ENCODE measurements at places on chromosomes 2 and 18. TPM values are rescaled to one million over a fixed set of nuclear protein-coding genes. Genes with fewer than 3 reads are reported as not detected.

REG3A gene
- not detected for total RNA-seq

MC2R gene
- total RNA-seq, result not detected

GRCh38 chr2:137638932-137639331, 325.3 kb upstream of the HNMT start:
- no peak for DNase-seq

GCA gene
- total RNA-seq, result 25.5 TPM

SLC19A3 gene
- not detected for total RNA-seq

DNA sequence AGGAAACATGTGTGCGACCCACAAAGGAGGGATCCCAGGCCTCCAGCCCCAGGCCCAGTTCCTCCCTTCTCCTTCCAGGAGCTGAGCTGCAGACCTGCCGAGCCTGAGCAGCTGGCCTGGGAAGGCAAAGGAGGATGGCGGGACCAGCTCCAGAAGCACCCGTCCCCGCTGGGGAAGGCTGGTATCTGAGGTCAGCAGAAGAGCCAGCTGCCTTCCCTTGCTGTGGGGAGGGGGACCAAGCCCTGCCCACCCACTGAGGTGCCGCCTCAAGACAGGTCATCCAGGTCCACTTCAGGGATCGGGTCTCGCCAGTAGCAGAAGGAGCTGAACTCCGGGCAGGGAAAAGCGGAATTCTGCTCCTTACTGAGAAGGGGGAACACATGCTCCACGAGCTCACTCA, 73.2 kb downstream of the EMILIN2 start:
- DNase-seq, result no peak

RAB6D gene
- total RNA-seq, result not detected

DNA sequence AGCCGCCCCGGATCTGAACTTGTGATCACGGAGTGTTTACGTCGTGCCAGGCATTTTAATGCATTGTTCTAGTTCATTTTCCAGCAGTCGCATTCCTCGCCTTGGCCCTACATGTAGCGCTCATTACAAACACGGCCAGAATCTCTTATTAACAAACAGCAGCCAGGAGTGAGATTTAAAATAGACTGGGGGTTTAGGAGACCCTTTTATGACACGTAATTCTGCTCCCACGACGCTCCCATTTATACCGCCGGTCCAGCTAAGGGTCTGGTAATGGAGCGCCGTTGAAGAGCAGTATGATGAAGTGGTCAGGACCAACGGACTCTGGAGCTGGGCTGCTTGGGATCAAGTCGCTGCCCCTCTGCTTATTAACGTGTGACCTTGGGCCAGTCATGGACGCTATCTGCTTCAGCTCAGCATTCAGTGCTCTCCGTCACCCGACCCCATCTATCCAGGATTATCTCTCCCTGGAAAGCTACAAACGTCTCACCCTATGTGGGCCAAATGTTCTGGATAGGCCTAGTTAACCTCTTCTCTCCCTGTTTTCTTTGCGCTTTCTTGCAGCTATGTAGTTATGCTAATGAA, 745 bp downstream of the MSH2 start:
- no peak for DNase-seq

DNA sequence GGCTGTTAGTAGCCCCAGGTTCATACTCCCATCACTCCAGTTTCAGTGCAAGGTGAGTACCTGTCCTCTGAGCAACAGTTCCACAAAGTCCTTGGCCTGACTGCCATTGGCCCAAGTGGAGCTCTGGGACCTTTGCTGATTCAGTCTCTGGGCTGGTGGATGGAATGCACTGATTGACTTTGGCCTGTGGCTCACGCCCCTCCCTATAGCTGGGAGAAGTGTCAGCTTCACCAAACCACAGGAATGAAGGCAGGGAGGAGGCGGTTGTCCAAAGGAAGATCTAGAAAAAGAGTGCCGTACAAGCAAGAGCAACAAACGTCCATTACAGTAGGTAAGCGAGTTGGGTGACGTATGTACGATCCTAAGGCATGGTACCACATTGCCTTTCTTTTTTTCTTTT, 34.0 kb downstream of the QPCT start:
- DNase-seq, result no peak

- DNase-seq, result no peak
These were observed 334.1 kb upstream of the FAM98A start for GRCh38 chr2:33933203-33933602.

GRCh38 chr2:60221098-60221497, 332.4 kb downstream of the BCL11A start:
- no peak for DNase-seq

DNA sequence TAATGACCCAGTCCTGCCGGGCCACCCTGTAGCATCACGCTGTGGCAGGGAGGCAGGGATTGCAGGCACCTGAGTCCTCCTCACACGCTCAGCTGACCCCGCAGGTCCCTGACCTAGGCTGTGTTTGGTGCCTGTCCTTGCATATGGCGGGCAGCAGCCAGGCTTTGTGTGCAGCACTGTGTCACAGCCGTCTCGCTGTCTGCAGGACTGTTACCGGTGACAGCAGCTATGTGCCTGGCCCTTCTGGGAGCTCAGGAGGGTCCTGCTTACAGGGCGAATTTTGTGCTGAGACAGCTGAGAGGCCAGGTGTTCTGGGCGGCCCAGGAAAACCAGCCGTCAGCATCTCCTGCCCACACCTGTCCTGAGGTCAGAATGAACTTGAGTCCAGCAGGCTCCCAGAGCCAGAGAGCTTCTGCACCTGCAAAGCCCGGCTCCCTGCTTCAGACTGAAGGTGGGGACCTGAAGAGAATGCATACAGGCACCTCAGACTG, 10.4 kb upstream of the ARID5A start:
- DNase-seq, result no peak

DNA sequence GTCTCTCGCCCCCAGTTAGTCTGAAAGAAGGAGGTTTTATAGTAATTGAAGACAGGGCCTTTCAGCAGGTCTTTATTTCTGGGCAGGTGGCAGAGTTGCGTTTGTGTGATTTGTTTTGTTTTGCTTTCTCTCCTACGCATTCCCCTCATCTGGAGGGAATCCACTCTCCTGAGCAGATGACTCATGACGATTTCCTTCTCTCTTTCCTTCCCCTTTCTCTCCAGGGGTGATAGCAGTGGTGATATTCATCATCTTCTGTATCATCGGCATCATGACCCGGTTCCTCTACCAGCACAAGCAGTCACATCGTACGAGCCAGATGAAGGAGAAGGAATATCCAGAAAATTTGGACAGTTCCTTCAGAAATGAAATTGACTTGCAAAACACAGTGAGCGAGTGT, 888.8 kb downstream of the CNTNAP5 start:
- DNase-seq, result no peak

DNA sequence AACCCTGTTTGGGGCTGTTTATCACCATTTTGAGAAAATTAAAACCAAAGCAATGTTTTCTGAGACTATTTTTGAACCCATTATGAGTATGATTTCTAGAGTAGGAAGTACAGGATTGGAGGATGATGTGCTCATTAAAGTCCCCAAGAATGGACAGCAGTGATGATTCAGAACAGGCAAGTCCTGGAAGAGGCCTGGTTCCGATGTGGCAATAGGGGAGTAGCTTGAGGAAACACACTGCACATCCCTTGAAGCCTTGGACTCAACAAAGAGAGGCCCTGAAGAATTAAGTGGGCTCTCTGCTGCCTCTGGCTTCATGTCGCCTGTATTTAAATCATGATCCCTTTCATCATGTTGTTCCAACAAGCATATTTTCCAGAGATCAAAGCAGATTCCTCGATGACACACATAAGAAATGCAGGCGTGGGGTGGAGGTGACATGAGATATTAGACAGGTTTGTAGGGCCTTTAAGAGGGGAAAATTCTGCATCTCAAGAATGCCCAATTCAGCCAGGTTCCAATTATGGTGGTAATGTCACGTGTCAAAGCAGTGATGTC, 242.2 kb downstream of the FHOD3 start:
- DNase-seq, result no peak

DNA sequence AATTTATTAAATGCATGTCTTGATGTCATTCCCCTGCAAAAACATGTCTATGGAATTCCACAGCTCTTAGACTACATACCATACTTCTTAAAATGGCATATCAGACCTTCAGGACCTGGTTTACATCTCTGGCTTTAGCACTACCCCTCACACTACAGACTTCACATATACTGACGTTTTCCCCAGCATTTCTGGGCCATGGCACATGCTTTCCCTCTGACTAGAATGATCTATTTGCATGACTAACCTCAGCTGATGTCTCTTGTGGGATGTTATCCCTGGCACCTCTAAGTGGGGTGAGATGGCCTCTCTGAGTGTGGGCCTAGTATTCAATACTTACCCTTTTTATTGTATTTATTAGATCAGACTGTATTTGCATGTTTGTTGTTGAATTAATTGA, 381.6 kb downstream of the ERBB4 start:
- DNase-seq, result no peak

DNA sequence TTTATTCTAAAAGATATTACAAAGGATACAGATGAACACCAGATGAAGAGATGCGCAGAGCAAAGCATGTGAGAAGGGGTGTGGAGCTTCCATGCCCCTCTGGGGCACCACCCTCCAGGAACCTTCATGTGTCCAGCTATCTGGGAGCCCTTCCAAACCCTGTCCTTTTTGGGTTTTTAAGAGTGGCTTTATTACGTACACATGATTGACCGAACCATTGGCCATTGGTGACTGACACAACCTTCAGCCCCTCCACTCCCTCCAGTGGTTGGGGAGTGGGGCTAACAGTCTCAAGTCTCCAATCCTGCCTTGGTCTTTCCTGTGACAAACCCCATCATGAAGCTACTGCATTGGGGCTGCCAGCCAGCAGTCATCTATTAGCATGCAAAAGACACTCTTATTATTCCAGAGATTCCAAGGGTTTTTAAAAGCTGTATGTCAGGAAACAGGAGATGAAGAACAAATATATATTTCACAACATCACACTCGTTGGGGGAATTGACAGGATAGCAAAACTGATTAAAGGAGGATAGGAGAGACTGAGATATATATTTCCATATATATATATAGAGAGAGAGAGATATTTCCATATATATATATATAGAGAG, 19.4 kb downstream of the IL1B start:
- no peak for DNase-seq

DNA sequence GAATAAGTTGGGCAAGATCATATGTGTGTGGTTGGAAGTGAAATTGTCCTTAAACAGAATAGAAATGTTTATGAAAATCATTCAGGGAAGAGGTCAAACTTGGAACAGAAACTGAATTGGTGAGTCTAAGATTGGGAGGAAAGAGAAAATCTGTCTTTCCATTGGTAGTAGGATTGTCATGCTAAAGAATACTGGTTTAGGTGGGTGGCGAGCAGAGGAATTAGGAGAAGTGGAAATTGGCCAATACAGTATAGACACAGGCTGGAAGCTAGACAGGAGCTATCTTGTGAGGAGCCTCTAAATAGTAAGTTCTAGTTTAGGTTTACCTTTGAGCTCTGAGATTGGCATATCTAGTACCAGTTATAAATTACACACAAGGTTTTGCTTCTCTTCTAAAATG, 80.9 kb upstream of the KYNU start:
- DNase-seq, result no peak

- peak; percentile 63 for DNase-seq
These were observed 20.2 kb upstream of the PAX3 start for GRCh38 chr2:222318712-222319585.

DNA sequence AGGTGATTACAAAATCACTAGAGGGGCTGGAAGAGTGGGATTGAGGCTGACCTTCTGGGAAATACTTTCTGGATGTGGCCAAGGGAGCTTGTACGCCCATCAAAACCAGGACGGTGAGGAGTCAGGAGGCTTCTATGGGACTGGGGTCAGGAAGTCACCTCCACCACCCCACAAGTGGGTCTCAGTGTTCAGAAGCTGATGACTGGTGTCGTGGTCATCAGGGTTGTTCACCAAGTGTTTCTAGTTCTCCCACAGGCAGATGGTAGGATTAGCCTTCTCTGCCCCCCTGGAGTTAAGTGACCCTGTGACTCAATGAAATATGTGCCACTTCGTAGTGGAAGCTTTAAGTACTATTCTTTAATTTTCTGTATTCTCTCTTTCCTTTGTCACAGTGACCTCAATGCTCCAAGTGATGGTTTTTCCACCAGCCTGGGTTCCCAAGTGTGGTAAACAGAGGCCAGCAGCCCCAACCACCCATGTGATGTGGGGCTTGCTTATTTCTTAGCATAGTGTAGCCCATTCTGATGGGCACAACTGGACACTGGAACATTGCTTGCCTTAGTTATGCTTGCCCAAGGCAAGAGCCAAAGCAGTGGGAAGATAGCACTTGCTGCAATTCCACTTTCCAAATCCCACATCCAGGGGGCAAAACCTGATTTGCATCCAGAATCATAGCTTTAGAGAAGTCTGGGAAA, 258.8 kb downstream of the CYP26B1 start:
- no peak for DNase-seq

- DNase-seq, result peak; percentile 48
These were observed 15.5 kb downstream of the LPIN2 start for GRCh38 chr18:2997429-2997828.

Data from activated CD4-positive, alpha-beta T cell treated with anti-CD3 and anti-CD28 coated beads for 36 hours (primary cell).